ENCODE measurements at places on chromosomes 7 and 10. TPM values are rescaled to one million over a fixed set of nuclear protein-coding genes. Genes with fewer than 3 reads are reported as not detected.

Gene ERVW-1
- not detected for total RNA-seq

Gene FAM20C
- 0.10 TPM for total RNA-seq

Gene BUB3
- total RNA-seq = 186 TPM

Gene NACAD
- 0.05 TPM for total RNA-seq

Gene CDK5
- 20.1 TPM for total RNA-seq

Gene SORBS1
- 0.69 TPM for total RNA-seq
